Activated T-cell treated with anti-CD3 and anti-CD28 coated beads, Interleukin-2, amount 50 U/mL, for 1 hour (primary cell): ENCODE measurements at places on chromosomes 1 and 21.

DNA sequence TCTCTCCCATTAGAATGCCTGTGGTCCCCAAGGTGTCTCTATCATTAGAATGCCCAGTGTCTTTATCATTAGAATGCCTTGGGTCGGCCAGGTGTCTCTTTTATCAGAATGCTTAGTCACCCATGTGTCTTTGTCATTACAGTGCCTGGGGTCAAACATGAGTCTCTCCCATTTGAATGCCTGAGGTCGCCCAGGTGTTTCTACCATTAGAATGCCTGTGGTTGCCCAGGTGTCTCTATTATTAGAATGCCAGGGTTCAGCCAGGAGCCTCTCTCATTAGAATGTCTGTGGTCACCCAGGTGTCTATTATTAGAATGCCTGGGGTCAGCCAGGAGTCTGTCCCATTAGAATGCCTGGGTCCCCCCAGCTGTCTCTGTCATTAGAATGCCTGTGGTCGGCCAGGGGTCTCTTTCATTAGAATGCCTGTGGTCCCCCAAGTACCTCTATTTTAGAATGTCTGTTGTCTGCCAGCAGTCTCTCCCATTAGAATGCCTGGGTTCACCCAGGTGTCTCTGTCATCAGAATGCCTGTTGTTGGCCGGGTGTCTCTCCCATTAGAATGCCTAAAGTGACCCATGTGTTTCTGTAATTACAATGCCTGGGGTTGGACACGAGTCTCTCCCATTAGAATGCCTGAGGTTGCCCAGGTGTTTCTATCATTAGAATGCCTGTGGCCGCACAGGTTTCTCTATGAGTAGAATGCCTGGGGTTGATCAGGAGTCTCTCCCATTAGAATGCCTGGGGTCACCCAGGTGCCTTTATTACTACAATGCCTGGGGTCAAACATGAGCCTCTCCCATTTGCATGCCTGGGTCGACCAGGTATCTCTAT is 57.1 kb downstream of the RNF187 start:
- no peak for DNase-seq

GRCh38 chr1:55049914-55050278 is 10.5 kb downstream of the PCSK9 start:
- no peak for DNase-seq

DNA sequence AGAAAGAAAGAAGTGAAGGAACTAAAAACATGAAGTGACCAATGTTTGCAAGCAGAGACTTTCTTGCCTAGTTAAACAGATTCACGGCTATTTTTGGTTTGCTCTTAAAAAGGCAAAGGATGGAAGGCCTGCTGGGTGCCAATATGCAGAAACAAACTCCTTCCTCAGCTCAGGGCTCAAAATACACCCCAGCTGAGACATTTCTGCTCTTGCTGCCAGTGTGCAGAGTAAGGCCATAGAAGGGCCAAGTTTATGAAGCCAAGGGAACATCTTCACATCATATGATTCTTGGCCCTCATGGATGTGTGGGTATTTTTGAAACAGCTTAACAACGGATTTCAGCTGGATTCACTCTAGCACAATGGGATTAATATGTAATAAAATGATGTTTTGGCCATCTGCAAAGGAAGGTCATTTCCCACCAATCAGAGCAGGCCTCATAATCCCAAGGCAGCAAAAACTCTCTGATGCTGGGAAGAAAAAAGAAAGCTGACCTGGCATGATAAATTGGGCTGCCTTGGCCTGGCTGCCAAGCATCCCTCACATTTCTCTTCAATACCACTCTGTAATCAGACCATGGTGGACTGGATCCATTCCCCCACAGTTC is 70.7 kb downstream of the CAPZB start:
- no peak for DNase-seq

DNA sequence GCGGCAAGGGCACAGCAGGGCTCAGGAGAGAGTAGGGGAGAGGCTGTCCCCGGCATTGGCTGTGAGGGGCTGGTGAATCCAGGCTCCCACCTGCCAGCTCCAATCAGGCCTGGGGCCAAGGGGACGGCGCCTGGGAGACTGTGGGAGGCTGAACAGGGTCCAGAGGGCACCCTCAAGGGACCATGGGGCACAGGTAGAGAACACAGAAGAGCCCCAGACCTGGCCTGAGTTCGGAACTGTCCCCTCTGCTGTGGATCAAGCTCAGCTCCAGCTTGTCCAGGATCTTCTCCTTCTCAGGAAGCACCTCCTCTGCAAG is 67.0 kb downstream of the KCNAB2 start:
- DNase-seq: no peak

- no peak for DNase-seq
Observed at GRCh38 chr1:119132179-119132578, 8.3 kb downstream of the WARS2 start.

DNA sequence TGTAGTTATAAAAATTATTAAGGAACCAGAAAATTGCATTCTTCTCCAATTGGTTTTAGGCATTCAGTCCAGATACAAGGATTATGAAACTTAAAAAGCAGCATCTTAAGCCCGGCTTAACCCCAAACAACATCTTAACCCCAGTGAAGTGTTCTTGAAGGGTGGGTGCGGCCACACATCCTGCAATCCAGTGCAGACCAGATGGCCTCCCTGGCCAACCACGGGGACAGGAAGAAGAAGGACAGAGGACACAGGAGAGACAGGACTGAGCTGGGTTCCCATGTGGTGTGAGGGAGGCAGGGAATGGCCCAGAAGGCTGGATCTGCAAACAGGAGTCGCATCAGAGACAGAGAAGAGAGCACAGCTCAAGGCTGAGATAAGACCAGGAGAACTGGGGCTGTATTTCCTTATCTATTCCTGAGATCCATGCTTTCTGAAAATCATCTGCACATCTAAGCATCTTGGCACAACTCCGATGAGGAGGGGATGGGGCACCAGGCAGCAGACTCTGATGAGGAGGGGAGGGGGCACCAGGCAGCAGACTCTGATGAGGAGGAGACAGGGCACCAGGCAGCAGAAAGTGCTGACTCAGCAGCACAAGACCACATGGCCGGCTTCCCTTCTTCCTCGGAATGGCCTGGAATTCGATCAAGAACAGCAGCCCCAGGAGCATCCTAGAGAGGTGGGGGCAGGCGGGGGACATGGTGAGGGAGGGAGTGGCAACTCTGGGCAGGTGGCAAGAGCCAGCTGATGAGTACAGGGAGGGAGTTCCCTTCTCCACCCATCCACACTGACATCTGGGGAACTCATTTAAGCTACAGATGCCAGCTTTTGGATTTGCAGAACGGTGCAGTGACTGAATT is 26.6 kb downstream of the ABCG1 start:
- no peak for DNase-seq

- no peak for DNase-seq
Observed at GRCh38 chr1:219109424-219110018, 64.2 kb upstream of the LYPLAL1 start.

DNA sequence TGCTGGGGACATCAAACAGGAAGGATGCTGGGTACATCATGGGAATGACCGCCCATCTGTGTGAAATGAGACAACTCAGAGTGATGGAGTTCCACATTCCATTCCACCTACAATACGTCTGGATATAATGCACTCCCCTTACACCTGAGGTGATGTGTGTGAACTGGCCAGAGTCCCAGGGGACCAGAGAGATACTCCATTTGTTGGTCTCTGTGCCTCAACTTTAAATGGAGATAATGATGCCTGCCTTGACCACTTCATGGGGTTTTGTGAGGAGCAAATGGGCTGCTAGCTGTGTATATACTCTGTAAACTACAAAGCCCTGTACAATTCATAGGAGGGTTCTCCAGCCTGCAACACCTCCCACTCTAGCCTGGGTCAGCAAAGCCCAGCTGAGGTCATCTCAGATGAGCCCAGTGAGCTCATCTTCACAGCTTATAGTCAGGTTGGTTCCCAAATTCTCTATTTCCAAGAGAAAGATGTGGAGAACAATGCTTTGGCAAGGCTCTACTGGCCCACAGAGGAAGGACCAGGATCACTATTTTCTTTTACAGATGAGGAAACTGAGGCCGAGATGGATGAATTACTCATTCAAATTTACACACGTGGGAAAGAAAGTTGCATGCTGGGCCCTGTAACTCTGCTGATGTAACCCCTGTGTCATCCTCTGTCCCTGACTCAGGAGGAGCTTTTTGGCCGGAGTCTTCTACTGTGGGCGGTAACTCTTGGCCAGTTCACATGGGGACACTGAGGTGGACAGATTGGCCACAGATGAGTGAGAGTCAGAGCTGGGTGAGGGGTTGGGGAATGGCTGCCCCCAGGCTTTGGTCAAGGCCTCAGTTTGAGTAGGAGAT is 105.6 kb upstream of the GCLM start:
- DNase-seq: no peak

DNA sequence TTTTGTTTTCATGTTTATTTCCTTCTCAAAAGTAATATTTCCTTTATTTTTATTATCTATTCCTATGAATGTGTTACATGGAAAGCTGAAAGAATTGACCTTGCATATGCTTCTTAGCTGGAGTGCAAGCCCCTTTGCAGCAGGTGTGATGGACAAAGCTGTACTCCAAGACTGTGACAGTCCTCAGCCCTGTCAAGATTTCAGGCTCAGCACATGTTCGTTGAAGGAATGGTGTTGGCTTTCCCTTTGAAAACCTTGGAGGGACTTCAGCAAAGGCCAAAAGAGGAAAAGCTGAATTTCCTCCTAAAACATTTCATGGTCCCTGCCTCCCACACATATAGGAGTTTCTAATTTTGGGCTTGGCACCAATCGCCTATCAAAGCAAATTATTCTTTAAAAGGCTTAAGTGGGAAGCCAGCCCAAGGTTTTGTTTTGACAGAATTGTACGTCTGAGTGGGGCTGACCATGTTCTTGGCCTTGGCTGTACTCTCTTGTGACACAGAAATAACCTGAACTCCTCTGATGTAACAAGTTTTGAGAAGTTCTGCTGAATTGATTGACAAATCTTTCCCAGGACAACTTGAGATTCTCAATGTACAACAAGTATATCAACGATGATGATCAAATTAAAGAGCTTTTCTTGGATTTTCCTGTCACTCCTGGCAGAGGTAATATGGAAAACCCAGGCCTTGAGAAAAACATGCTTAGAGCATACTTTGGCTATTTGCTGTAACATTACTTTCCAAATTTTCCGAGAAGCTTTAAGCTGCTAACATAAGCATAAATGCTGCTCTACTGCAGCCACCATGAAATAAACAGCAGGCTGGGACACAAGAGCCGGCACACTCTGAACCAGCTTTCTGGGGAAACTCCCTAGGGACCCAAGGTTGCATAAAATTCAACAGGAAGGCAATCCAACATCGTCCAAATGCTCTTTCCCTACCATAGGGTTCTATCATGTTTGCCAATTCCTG is 135.7 kb upstream of the ZNF648 start:
- no peak for DNase-seq

DNA sequence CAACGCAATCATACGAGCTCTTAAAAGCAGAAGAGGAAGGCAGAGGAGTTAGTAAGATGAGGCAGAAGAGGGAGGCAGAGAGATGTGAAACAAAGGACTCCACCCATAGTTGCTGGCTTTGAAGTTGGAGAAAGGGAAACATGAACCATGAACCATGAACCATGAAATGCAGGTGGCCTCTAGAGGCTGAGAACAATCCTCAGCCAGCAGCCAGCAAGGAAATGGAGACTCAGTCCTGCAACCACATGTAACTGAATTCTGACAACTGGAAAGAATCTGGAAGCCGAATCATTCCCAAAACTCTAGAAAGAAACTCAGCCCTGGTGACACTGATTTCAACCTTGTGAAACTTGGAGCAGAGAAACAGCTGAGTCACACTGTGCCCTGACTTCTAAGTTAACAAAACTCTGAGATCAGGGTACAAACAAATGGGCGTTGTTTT is 10.1 kb downstream of the DIPK1A start:
- DNase-seq: no peak

DNA sequence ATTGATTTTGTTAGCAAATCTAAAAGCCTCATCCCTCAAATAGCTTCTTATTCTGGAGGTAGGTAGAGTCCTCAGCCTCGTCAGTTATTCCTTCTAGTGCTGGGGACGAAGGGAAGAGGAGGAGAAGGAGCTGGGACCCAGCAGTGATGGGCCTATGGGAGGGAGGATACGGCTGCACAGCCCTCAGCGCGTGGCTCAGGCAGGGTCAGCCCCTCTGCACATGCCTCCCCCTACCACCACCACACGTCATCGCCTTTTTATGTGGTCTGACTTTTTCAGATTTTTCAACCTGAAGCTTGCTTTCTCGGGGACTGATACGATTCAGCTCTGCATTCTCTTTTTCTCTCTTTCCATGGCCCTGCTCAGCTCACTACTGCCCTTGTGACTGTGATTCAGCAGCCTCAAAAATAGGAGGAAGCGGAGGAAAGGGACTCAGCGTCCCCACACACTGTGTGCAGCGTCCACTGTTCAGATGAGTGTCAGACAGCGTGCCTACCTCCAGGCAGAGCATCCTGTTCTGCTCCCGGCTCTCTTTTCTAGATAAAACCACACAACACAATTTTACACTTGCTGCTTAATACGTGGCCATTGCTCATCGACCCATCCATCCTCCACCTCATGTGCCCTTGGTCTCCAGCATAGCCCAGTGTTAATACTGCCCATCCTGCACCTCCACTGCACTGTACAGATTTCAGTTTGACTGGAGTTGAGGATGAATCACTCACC is 827 bp downstream of the OR2B11 start:
- no peak for DNase-seq

GRCh38 chr21:28334407-28334806 is 658.3 kb downstream of the LTN1 start:
- no peak for DNase-seq

DNA sequence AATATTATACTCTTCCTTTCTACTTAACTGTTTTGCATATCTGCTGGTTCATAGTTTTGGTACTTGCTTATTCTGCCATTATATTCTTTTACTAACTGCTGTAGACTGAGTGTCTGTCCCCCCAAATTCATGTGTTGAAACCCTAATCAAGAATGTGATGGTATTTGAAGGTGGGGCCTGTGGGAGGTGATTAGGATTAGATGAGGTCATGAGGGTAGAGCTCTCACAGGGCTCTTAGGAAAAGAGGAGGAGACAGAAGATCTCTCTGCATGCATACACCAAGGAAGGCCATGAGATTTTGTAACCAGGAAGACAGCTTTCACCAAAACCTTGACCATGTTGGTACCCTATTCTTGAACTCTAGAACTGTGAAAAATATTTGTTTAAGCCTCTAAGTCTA is 354.1 kb upstream of the B3GALT2 start:
- DNase-seq: no peak

DNA sequence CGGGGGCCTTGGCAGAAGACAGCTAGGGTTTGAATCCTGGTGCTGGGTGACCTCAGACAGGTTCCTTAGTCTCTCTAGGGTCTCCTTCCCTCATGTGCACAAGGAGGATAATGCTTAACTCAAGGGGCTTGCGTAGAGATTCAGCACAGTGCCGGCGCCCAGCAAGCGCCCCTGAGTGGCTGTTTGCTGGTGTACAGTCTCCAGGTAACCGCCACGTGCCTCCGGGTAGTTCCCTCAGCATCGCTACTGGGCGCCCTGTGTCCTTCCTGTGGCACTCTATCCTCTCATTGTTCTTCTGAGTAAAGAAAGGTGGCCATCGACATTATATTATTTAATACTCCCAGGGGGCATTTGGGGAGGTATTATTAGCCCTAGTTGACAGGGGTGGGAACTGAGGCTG is 80.9 kb downstream of the NENF start:
- DNase-seq: no peak

GRCh38 chr1:153493343-153493960 is 33.0 kb upstream of the S100A7 start:
- no peak for DNase-seq

GRCh38 chr1:82388679-82389078 is 587.9 kb downstream of the ADGRL2 start:
- DNase-seq: no peak

- DNase-seq: no peak
Observed at GRCh38 chr1:14674030-14674429, 75.5 kb downstream of the KAZN start.
